ENCODE measurements at places on chromosomes 4 and X.

DNA sequence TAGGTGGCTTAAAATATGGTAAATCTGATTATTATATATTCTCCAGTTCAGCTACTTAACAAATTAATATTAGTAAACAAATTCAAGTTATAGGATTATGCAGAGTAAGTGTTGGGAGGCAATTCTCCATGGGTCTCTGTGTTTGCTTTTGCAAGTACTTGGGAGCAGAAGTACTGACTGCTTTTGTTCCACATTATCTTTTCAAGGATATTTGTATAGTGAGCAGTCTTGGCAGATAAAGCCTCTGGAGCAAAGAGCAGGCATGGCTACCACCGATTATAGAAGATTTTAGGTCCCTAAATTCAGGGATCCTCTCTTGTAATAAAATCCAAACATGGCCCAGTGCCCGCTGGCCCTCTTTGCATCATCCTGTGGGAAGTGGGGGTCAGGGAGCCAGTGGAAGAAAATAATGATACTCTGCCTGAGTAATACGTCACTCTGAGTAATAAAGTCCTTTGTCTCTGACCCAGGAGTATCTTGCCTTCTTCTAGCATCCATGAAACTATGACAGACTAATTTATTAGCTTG is 23.2 kb downstream of the NDNF start:
- no peak for DNase-seq

- DNase-seq = no peak
Observed at GRCh38 chr4:159776961-159777360, 674.1 kb downstream of the RAPGEF2 start.

DNA sequence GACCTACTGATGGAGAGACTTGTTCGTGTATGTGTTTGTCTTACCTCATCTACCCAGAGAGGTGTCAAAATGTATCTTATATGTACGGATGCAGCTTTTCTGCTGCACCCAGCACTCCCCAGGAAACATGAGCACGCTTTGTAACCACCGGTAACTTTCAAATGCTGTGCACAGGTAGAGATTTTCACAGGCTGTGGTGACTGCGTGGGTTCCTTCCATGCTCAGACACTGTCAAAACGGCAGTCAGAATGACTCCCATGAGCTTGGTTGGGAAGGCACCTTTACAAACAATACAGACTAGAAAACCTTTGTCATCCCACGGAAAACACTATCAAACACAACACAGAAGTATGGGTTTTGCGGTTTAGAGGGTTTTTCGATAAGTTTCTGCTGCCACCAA is 28.2 kb downstream of the F11 start:
- no peak for DNase-seq

- no peak for DNase-seq
Observed at GRCh38 chr4:35556387-35556786, 687.9 kb downstream of the ARAP2 start.

DNA sequence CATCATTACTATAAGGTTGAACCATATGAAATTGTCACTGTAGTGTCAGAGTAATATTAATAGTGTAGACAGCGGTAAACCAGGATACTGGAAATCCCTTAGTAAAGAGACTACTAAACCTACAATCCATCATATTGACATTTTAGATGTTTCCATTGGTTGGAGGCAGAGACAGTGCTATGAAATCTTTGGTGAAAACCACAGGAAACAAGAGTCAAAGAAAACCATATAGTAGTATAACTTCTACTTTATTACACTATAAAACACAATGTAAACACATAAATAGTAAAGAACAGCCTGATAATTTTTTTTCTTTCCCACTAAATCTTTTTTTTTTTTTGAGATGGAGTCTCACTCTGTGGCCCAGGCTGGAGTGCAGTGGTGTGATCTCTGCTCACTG is 15.9 kb downstream of the RELL1 start:
- DNase-seq = no peak

- DNase-seq = no peak
Observed at GRCh38 chr4:47061435-47061834, 30.1 kb downstream of the GABRB1 start.

DNA sequence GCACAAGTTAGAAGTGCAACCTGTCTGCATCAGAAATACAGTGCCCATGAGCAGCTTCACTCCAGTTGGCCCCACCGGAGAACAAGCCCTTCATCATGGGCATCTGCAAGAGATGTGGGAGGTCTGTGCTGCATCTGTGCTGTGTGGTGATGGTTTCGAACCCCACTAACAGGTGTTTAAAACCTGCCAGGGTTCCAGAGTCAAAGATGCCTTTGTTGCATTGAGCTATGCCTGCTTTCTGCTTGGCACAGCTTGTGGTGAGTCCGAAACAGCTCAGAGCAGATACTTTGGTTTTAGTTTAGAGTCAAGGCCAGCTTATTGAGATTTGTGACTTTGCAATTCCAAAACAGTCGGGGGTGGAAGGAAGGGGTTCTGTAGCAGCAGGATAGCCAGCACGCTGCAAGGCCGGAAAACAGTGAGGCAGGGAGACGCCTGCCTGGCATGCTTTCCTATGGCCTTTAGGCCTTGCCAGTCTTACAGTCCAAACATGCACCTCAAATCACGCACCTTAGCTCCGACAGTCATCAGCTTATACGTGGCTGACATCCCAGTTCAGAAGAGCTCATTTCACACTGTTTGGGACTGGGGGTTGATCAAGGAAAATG is 21.8 kb downstream of the MAGEA9 start:
- no peak for DNase-seq

GRCh38 chr4:138103597-138104283 is 138.4 kb downstream of the SLC7A11 start:
- DNase-seq = no peak

GRCh38 chrX:55167124-55167803 is 52.9 kb upstream of the PAGE5 start:
- no peak for DNase-seq

DNA sequence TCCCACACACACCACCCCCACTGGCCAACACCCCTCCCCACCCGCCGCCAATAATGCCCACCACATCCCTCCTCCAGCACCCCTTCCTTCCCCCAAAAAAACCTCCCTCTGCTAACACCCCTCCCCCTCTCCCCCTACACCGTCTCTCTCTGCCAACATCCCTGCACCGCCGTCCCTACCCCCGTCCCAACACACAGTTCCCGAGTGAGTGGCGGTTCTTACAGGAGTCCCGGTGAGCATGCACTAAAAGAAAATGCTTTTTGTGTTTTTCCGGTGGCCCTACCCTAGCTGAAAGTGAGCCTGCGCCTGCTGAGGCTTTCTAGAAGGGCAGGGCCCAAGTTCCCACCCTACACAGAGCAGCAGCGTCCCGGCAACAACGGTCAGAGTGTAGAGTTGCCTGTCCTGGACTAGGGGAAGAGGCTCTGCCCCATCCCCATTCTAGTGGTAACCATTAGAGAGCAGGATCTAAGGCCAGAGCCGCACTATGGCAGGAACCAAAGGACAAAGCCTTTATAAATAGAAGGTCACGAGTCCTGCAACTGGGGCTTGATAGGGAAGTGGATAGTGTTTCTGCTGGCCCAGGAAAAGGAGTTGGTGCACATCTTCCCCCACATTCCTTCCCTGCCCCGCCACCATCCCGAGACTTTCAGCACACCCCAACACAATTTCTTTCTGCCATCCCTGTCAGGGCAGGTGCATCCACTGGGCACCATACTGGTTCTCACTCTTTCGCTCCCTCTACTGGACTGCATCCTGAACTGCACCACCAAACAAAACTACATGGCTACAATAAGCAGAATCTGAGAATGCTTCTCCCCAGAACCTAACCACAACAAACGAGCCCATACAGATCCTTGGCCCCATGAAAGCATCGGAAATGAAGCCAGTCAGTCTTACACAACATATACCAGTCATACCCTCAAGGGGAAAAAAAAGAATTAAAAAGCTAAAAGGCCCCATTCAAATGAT is 78.1 kb upstream of the PAGE3 start:
- no peak for DNase-seq

- no peak for DNase-seq
Observed at GRCh38 chr4:163191999-163192398, 25.3 kb upstream of the NAF1 start.

- DNase-seq = no peak
Observed at GRCh38 chr4:121706595-121707021, 9.8 kb upstream of the ANXA5 start.

DNA sequence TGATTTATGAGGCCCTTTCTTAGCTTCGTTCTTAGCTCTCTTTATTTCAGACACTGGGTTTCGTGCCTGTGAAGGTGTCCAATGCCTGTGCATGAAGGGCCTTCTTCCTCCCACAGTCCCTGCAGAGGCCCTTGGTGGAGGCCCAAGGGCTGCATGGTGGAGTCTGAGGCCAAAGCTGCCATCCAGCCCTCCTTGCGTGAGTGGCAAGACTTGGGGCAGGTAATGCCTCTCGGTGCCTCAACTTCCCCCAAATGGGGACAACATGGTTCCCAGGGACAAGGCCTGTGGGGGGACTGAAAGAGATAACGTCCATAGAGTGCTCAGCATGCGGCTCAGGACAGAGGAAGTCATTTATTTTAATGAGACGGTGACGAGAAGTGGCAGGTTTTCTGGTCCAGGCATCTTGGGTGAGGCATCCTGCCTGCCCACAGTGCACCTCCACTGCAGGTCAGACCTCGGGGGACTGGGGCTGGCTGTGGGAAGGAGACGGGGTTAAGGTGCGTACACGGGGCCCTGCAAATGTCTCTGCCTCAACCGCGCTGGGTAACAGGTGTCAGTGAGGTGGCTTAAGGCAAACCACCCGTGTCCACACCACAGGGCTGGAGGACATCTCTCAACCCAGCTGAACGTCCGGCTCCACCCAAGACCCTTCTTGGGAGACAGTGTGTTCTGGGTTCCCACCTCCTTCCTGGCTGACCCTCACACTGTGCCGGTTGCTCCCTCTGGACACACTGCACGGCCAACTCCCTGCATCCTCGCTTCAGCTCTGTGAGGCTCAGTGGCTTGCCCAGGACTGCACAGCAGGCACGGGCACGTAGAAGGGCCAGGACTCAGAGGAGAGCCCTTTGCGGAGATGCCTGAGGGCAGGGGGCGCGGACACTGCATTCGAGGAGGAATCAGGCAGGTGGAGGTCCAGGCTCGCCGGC is 50.5 kb downstream of the PSAPL1 start:
- no peak for DNase-seq

DNA sequence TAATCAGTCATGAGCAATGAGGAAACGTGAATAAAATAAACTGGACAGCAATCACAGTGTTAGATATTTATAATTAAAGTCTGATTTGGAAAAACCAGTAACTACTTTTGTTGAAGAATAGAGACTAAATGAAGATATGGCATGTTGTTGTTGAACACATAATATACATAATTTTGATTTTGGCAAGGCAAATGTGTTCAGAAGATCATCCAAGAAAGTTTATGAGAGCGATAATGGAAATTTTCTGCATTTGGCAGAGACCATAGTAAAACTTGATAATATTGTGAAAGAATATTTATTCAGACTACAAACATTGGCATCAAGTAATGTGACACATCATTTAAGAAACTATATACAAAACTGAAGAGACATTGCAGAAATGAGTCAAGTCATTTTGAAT is 620.7 kb downstream of the TMA16 start:
- no peak for DNase-seq

DNA sequence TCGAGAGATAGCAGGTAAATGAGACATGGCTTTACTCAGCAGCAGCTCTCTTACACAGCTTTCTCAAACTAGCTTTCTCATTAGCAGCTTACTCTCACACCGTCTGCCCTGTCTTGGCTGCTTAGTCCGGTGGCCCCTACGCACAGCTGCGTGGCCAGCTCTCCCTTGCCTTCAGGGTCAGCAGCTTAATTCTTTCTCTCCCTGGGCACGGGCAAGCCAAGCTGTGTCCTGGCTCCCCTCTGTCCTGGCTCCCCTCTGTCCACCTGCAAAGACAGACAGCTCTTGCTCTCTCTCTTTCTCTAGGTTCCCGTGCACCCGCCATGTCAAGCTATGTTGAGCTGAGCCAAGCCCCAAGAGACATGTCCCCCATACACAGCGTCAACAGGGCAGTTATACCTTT is 39.4 kb downstream of the ZNF185 start:
- DNase-seq = no peak

DNA sequence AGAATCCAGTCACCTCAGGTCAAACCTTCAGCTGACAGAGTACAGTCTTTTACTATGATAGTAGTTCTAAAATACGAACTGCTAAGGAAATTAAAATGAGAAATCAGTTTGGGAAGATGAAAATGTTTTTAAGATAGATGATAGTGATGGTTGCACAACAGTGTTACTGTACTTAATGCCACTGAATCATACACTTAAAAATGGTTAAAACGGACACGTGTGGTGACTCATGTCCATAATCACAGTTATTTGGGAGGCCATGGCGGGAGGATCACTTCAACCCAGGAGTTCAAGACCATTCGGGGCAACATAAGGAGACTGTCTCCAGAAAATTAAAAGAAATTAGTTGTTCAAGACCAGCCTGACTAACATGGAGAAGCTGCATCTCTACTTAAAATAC is 41.4 kb downstream of the ABHD18 start:
- DNase-seq = no peak

- no peak for DNase-seq
Observed at GRCh38 chrX:29530501-29530900, 684.9 kb upstream of the MAGEB2 start.

- no peak for DNase-seq
Observed at GRCh38 chr4:10091531-10092181, 24.9 kb downstream of the WDR1 start.

DNA sequence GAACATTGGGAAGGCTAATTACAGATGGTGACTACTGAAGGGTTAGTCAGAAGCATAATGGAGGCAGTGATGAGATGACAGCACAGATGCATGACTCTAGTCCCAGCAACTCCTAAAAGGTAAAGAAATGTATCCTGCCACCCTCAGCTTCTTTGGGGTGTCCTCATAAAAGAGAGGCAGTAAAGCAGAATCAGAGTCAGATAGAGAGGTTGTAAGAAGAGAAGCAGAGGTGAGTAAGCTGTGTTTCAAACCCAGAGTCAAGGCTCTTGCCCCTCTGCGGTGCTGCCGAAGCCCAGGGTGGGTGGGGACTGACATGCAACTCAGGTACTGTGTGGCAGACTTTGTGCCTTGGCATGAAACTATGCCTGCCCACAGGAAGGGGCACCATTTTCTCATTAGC is 59.5 kb upstream of the PGM2 start:
- no peak for DNase-seq

DNA sequence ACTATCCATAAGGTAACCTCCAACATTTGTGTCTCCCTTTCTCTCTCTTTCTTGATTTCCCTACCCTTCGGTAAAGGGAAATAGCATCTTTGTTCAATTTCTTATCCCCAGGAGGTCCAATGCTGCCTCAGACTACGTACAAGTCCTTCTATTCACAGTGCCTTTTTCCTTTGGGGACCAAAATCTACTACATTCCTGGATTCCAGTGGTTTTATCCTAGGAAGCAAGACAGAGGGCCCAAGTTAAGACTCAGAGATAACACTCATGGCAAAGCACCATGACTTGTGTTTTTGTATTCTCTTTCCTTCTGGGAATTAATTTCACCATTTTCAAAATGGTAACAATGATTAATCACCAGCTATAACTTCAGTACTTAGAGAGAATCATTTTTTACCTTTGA is 10.6 kb downstream of the G3BP2 start:
- no peak for DNase-seq

DNA sequence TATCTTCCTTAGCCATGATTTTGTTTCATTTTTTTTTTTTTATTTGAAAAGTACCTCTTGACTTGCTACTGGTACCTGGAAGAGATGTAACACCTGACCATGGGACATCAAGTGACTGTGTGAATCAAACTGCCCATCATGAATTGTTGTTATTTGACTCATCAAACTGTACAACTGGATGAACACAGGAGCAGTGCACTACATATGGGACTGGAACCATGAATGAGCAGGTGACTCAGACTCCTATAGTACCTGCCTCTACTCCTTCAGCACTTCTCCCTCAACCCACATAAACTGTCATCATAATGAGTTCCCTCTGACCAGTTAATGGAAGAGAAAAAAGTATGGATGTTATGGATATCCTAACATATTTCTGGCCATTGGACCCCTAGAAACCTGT is 15.9 kb upstream of the UBE2D3 start:
- DNase-seq = no peak
